Activated CD4-positive, alpha-beta T cell treated with anti-CD3 and anti-CD28 coated beads, Interleukin-2, amount 10 ng/mL, durations not matched to agents 24 days and 14 days (primary cell): ENCODE measurements at places on chromosomes 3 and 15. TPM values are rescaled to one million over a fixed set of nuclear protein-coding genes. Genes with fewer than 3 reads are reported as not detected.

ARID3B gene
- 31.1 and 33.9 TPM in 2 replicates for total RNA-seq

FAM3D gene
- not detected in 2 replicates for total RNA-seq

C3orf85 gene
- not detected in 2 replicates for total RNA-seq

ZNF770 gene
- total RNA-seq, result 53.9 and 56.3 TPM in 2 replicates

GRCh38 chr15:68674975-68675374 is 96.2 kb downstream of the CORO2B start:
- no peak for DNase-seq

GOLGA8H gene
- total RNA-seq, result 0.12 TPM in 1 of 2 replicates, not detected in the other

WDR49 gene
- total RNA-seq, result 0.09 and 0.12 TPM in 2 replicates

- no peak for DNase-seq
These were observed 700 bp upstream of the BLM start for GRCh38 chr15:90716317-90716975.

GRCh38 chr3:179872842-179873241 is 163.9 kb downstream of the PEX5L start:
- DNase-seq, result no peak

- DNase-seq, result no peak
These were observed 82.7 kb downstream of the ABHD5 start for GRCh38 chr3:43773273-43774094.

- no peak for DNase-seq
These were observed 20.0 kb upstream of the RBP1 start for GRCh38 chr3:139559541-139559940.

- no peak for DNase-seq
These were observed 7.4 kb upstream of the CAMP start for GRCh38 chr3:48215876-48216275.

DUOXA2 gene
- not detected in 2 replicates for total RNA-seq

DNA sequence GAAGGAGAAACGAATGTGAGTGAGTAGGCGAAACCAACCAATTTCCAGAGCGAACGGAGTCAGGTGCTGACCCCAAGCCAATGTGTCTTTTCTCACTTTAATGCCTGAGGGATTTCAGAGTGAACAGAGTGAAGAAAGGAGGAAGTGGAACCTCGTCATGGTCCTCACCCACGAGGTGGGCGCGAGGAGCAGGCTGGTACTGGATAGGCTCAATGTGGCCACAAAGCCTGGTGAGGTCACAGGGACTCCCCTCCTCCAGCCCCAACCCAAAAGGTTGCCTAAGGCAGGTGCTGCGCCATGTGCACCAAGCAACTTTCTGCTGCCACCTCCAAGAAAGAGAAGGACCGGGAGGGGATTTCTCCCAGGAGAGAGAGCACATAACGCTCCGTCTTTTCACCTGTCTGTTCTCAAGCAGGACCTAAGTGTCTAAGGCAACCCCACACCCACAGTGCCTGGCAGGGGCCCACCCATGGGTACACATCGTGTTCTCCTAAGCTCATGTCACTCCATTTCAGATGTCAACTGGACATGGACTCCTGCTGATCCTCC is 3.8 kb downstream of the NRROS start:
- DNase-seq, result no peak

DNA sequence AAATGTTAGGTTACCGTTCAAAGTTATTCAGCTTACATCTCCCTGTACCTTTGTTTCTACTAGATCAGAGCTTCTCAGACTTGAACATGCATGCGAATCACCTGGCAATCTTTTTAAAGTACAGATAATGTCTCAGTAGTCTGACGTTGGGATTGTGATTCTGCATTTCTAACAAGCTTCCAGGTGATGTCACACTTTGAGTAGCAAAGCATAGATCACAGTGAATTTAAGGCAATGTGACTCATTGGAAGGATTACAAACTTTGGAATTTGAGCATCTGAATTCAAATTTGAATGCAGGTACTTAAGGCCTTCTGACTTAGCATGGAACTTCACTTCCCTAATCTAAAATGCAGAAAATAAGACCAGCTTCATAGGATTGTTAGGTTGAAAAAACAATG is 10.8 kb upstream of the ZMAT3 start:
- DNase-seq, result no peak

FGF7 gene
- total RNA-seq, result not detected in 2 replicates
